Stimulated activated CD4-positive, alpha-beta T cell treated with anti-CD3 and anti-CD28 coated beads, TNF-alpha, amount 100 ng/mL, for 48 hours (primary cell): ENCODE measurements at places on chromosomes 12 and 14.

GRCh38 chr12:90322006-90322405 lies 613.4 kb upstream of the ATP2B1 start:
- DNase-seq, result no peak

DNA sequence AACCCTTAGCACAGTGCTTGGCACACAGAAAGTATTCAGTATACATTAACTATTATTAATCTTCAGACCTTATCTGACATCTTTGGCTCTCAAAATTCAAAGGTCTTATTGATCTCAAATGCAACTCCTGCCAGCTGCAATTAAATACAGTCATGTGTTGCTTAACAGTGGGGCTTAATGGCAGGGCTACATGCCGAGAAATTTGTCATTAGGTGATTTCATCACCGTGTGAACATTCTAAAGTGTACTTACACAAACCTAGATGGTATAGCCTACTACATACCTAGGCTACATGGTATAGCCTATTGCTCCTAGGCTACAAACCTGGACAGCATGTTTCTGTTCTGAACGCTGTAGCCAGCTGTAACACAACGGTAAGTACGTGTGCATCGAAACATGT lies 156.3 kb upstream of the TMCC3 start:
- DNase-seq, result no peak

DNA sequence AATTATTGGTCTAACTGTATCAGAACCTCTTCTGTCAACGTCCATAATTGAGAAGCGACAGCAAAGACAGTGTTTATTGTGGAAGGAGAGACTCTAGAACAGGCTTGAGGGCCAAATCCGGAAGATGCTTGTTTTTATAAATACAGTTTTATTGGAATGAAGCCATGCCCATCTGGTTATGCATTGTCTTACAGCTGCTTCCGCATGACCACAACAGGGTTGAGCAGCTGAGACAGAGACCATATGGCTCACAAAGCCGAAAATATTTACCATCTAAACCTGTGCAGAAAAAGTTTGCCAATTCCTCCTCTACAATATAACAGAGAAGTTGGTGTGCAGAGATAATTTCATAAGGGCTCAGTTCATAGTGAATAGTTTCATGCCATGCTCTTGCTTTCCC lies 24.5 kb downstream of the PRKAB1 start:
- DNase-seq, result no peak

DNA sequence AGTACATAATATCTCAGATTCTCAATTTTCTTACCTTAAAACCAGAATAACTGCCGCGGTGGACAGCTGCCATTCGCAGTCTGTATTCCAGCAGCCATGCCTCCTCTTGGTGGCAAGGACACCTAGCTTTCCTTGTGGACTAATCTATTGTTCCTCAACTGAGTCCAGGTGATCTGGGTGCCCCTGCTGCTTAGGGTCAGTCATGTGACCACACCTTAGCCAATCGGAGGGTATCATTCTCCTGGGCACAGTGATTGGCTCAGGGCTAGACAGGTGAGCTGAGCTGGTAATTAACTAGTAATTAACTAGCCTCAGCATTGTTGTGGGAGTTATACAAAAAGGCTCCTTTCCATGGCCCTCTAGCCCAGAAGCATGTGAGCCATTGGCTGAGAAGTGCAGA lies 55.0 kb downstream of the RIMBP2 start:
- no peak for DNase-seq

DNA sequence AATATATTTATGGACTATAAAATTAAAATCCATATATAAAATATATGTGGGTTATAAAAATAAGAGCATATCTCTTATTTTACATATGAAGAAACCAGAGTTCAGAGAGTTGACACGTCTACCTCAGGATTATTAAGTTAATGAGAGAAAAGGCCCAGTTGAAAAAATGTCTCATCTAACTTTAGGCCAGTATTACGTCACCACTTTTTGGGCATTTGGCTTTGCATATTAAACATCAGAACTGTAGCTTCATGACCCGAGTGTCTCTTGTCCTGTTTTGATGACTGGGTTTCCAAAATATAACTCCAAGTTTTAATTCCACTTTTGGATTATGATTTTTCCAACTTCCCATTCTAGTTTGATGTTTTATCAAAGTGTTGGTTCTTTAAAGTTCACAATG lies 1026.1 kb downstream of the SLC6A15 start:
- no peak for DNase-seq

GRCh38 chr14:62673014-62673755 lies 372.1 kb downstream of the KCNH5 start:
- DNase-seq, result no peak

DNA sequence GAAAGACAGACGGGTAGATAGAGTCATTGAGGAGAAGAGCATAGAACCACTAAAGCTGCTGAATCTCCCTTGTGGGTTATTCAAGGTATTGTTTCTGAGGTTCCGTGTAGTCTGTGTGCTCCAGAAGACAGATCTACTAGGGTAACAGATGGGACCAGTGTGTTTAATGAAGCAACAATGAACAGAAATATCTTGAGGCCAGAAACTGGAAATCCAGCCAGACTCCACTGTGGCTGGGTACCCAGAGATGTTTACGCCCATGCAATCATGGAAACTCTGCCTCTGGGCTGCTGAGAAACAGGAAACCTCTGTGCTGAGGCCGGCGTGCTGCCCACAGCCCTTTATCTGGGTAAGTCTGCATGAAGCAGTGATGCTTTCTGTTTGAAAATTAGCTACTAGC lies 8.3 kb downstream of the PROX2 start:
- DNase-seq, result peak; percentile 32

DNA sequence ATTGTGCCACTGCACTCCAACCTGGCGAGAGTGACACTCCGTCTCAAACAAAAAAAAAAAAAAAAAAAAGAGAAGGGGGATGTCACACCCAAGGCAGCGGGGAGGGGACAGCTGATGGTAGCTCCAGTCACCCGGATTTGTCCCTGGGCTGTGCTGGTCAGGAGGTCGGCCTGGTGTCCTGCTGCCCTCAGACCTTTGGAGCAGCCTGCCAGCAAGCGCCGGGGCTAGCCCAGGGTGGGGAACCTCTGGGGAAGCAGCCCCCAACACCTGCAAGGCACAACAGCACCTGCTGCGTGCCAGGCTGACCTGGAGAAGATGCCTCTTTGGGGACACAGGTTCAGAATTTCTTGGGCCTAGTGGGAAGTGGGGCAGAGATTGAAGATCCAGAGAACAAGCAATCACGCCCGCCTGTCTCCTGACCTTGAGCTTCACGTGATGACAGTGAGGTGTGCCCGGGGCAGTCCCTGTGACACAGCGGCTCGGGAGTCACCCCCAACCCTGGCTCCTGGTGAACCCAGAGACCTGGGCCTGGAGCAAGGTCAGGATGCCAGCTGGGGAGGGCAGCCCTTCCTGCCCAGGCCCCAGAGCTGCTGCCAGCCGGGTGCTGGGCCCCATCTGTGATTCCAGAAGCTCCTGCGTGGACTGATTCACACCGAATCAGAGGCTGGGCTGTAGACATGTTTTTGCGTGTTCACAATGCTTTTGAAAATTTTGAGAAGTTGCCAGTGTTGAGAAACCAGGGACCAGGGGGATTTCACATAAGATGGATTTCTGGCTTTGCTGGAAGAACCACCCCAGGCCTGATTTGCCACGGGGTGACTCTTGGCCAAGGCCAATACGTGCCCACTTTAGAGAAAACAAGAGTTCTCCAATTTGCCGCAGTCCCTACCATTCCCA lies 66.4 kb downstream of the RFLNA start:
- DNase-seq, result no peak

- DNase-seq, result no peak
Observed at GRCh38 chr12:29730481-29730880, 53.3 kb downstream of the TMTC1 start.

- no peak for DNase-seq
Observed at GRCh38 chr12:132379996-132380395, 50.6 kb upstream of the GALNT9 start.
